ENCODE measurements at places on chromosomes 1 and 21.

DNA sequence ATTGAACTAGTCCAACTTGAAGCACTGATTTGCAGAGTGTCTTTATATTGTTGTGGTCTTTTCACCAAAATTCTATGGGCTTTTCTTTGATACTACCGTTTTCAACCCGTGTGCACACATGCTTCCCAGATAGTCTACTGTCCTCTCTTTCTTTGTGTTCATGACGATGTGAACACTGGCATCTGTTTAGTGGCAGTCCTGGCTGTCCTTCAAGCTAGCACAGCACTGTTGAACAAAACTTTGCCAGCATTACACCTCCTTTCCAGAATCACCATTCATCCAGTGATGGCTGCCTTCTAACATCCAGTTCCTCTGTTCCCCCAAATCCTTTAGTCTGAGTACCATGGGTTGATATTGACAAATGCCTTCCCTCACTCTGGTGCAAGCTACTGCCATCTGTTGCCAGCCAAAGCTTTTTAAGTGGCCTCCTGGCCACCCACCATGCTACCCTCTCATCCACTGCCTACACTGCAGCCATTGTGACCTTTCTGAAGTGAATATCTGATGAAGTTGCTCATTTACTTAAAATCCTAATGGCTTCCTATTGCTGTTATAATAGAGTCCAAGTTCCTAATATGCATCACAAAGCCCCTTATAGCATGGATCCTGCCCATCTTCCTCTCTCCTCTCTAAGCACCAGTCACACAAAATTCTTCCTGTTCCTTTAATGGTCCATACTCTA is 94.3 kb downstream of the NIBAN1 start:
- no peak for DNase-seq

DNA sequence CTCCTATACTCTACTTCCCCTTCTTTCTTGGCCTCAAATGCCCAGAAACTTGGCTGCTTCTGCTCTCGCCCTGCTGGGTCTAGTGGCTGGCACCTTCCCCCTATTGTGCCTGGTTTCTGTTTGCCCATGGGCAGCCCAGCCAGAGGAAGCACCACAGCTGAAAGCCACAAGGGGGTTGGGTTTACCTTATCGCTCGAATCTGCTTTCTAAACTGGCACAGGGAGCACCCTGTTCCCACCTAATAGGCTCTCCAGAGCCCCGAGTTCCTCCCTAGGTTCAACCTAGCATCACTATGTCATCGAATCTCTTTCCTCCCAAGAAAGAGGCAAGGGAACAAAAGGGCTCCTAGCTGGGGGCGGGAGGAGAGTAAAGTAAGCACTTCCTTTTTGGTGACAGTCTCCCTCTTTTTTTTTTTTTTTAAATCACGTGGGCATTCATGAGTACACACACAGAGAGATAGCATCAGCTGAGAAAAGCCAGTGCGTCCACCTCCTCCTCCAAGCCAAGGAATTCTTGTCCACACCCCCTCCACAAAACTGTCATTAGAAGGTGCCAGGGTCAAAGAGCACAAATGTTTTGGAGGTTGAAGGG is 72.8 kb downstream of the PLEKHA6 start:
- peak; percentile 62 for DNase-seq

GRCh38 chr1:76238094-76238628 is 163.6 kb downstream of the ST6GALNAC3 start:
- DNase-seq = no peak

GRCh38 chr1:54051933-54052430 is 1.0 kb downstream of the TMEM59 start:
- no peak for DNase-seq

DNA sequence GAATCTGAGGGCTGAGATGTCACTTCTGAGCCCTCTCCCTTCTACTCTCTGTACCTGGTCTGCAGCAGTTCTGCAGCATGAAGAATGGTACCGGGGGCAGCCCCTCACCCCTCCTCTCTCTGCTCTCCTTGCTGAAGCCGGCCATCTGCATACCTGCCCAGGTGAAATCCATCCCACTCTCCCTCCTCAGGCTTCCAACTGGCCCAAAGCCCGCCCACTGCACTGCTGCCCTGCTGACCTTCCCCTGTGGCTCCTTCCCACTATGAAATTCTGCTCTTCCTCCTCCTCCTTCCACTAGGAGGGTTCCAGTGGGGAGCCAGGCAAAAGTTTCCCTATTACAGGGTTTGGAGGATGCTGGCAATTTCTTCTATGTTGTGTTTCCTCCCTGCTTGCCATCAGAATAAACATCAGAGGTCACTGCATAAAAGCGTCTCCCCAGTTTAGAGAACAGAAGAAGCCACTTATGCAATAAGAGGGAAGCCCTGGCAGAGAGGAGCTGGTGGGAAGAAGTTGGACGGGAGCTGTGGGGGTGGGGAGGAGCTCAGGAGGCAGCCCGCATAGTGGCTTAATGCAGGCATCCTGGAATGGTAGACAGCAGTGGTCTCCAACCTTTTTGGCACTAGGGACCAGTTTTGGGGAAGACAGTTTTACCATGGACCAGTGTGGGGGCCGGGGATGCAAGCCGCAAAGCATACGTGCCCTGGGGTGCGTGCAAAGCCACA is 30.3 kb downstream of the TMCO4 start:
- no peak for DNase-seq

DNA sequence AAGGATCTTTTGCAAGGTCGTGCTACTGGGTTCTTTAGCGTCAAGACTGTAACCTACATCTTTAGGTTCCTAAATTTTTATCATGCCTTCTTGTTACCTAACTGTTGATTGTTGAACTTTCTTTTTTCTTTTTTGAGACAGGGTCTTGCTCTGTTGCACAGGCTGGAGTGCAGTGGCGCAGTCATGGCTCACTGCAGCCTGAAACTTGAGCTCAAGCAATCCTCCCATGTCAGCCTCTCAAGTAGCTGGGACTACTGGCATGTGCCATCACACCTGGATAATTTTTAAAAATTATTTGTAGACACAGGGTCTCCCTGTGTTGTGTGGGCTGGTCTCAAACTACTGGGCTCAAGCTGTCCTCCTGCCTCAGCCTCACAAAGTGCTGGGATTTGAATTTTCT is 52.9 kb downstream of the NFIA start:
- no peak for DNase-seq

DNA sequence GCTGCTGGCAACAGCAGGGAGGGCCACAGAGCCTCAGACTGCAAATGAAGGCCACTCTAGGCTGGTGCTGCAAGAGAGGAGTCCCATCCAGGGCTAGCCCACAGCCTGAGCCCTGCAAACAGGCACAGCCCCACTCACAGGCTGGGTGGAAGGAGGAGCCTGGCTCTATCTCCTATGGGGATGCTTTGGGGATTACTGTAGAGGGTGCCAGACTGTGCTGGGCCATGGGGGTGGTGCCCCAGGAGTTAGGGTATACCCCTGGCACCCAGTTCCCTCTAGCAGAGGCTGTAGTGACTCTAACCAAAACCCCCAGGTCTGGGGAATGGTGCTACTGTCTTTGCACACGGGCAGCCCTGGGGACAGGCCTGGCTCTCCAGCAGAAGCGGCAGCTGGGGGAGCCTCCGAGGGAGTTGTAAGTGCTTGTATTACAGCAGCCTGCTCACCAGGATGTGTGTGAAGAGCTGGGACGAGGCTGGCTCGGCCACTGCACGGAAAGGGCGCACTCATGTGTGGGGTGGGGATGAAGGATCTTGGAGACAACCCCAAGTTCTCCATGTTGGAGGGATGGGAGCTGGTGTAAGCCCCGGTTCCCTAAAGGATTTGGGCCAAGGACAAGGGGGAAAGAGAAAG is 23.4 kb upstream of the EVA1B start:
- DNase-seq = no peak

DNA sequence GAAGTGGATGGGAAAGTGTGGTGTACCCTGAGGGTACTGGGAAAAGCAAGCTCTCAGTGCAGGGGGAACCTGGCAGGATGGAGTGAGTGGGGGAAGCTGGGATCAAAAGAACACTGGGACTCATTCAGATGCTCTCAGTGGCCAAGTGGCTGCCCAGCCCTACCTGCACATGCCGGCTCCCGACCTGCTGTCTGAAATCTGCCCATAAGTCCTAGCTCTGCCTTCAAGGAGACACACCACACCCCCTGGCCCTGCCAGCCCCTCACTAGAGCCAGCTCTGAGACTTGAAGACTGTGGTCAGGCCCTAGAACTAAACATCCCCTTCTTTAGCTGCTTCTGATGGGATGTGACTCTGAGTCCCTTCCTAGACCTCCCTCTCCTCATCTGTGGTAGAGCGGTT is 2.2 kb downstream of the TMEM54 start:
- DNase-seq = no peak

- DNase-seq = no peak
These were observed 270.7 kb upstream of the C1orf174 start for GRCh38 chr1:4170548-4171340.

DNA sequence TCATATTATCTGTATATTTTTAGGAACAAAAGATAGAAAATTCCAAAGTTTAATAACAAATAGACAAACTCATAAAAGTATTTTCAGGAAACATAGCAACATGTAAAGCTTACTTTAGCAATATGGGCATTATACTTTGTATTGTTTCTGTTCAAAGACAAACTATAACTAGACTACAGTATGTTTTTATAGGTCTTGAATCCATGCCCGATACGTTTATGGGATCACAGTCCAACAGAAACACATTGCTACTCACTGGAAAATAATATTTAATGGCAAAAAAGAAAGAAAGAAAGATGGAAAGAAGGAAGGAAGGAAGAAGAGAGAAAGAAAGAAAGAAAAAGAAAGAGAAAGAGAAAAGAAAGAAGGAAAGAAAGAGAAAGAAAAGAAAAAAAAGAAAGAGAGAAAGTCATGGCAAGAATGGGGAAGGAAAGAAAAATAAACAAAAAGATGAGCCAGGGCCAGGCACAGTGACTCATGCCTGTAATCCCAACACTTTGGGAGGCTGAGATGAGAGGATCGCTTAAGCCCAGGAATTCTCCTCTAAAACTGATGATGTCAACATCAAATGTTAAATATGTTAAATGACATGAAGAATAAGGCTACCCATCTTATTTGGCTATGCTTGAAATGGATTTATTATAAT is 32.7 kb downstream of the TM2D1 start:
- no peak for DNase-seq

- no peak for DNase-seq
These were observed 360.9 kb downstream of the RRAGC start for GRCh38 chr1:38498686-38499085.

- no peak for DNase-seq
These were observed 5.9 kb downstream of the MTHFR start for GRCh38 chr1:11799896-11800295.

GRCh38 chr1:25117233-25117823 is 115.0 kb downstream of the SYF2 start:
- peak; percentile 38 for DNase-seq

DNA sequence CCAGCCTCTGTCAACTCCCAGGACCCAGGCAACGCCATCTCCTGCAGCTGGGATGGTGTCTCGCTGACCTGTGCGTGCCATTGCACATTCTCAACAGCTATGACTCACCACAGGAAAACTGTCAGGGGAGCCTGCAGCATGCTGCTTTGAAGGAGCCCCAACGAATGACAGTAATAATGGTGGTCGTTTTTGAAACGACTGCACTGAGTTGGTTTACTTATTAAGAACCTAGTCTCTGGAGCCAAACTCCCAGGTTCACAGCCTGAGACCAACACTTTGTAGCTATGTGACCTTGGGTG is 21.6 kb downstream of the TCEA3 start:
- no peak for DNase-seq

- peak; percentile 78 for DNase-seq
These were observed 31.4 kb downstream of the SLC30A7 start for GRCh38 chr1:100927276-100927675.

GRCh38 chr1:212690816-212691403 is 8.7 kb downstream of the BATF3 start:
- no peak for DNase-seq

DNA sequence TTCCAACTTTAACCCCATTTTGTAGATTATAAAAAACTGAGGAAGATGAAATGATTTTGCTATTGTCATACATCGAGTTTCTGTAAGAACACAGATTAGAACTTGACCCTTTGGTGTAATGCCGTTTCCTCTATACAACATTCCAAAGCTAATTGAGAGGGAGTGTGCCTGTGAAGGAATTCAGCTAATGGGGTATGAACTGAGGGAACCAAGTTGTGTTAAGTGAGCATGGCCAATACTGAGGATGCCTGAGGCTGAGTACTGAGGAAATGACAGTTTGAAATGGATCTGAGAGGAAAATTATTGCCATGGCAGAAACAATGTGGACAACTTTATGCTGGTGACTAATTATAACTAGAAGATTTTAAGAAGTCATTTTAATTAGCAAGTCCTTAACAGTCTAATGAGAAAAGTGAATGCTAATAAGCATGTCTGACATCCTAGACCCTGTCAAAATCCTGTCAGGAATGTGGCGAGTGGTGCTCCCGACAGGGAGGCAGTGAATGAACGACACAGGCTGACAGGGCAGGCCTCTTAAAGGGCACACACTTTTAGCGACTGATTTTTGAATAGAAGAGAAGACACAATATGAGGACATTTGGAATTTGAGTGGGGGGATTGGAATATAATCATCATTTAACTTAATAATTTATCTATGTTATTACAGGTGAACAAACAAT is 262.5 kb downstream of the HLX start:
- DNase-seq = no peak

DNA sequence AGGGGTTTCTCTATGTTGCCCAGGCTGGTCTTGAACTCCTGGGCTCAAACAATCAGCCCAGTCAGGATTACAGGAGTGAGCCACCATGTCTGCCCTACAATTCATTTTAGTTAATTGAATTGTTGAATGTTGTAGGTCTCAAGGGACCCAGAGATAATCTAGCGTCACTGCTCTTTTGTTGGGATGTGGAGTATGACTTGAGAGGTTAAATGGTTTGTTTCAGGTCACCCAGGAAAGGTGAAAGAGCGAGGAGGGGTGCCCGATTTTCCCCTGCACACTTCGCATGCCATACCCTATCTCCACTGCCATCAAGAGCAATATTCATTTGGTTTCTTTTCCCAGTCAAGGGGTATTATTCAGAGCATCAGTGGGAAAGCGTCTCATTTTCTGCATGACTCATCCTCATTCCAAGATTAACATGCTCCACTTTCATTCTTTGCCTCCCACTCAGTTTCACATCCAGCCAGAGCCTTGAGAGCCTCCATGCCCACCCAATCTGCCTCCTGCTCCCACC is 13.1 kb upstream of the SLC30A1 start:
- no peak for DNase-seq

DNA sequence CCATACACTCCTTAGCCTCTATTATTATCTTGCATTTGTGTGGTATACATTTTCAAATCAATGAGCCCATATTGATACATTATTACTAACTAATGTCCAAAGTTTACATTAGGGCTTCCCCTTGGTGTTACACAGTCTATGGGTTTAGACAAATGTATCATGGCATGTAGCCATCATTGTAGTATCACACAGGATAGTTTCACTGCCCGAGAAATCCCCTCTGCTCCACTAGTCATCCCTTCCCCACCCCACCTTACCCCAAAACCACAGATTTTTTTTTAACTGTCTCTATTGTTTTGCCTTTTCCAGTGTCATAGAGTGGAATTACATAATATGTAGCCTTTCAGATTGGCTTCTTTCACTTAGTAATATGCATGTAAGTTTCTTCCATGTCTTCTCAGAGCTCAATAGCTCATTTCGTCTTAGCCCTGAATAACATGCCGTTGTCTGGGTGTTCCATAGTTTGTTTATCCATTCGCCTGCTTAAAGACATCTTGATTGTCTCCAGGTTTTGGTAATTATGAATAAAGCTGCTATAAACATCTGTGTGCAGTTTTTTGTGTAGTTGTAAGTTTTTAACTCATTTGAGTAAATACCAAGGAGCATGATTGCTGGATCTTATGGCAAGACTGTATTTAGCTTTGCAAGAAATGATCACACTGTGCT is 86.4 kb upstream of the LYST start:
- DNase-seq = no peak

Data from activated naive CD4-positive, alpha-beta T cell treated with anti-CD3 and anti-CD28 coated beads, Interleukin-2, amount 10 ng/mL, durations not matched to agents 7 days and 5 days (primary cell).